Fibroblast of skin of back (primary cell): ENCODE measurements at places on chromosomes 4 and X.

DNA sequence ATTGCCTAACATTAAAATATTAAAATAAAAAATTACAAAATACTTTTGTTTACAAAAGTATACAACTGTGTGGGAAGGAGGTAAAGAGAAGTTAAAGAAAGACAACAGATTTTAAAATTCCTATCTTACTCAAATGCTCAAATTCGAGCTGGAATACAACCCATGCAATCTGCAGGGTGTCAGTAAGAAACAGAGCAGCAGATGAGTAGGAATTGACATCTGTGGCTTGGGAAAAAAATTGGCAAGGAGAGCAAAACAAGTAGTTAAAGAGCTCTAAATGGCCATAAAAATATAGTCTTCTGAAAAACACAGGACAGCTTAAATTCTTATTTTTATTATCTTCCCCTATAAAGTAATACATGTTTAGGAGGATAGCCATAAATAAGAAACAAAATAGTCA is 1609.0 kb upstream of the AGA start:
- DNase-seq, result no peak

- DNase-seq, result no peak
Measured at GRCh38 chr4:8384397-8385060, 56.0 kb downstream of the ACOX3 start.

DNA sequence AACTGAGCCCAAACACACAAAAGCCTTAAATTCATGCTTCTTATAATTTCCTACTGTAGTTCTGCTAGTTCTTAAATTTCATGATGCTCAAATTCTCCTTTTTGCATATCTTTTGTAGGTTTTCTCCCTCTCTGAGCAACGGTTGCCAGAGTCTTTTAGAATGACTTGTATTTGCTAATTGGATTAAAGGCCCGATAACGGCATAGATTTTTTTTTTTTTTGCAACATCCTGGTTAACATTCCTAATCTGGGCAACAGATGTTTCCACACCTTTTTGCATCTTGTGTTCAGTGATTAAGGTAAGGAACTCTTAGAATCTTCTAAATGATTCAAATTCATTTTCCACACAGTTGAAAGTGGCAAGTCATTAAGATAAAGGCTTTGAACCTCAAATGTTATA is 66.3 kb upstream of the ADGRG2 start:
- no peak for DNase-seq

GRCh38 chrX:19807414-19807813 is 80.0 kb downstream of the SH3KBP1 start:
- no peak for DNase-seq

- no peak for DNase-seq
Measured at GRCh38 chrX:3788494-3789233, 75.2 kb upstream of the PRKX start.

DNA sequence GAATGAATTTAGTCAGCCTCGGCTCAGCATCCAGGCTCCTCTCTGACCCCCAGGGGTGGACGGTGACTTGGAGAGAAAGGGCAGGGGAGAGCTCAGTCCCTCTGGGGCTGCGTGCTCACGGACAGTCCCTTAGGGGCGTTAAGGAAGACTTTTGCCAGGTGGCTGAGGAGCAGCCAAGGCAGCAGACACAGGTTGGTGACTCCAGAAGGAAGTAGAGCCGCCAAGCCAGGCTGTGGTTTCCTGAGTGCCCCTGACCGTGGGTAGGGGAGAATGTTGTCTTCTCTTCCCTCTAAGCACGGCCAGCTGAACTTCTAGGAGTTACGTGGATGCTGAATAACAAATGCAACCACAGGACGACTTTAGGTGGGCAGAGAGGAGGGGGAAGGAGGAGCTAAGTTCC is 91.0 kb upstream of the MTM1 start:
- DNase-seq, result no peak

DNA sequence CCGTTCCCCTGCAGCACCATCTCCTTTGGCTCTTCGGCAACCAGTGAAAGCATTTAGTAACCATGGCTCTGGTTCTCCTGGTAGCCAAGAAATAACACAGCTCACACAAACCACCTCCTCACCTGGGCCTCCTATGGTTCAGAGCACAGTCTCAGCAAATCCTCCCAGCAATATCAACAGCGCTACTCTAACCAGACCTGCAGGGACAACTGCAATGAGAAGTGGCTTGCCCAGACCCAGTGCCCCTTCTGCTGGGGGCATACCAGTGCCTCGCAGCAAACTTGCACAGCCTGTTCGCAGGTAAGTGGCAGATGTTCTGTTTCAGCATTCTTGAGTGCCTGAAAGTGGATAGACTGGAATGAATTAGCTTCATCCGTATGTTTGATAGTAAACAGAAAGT is 63.0 kb upstream of the SLC10A4 start:
- DNase-seq, result no peak

DNA sequence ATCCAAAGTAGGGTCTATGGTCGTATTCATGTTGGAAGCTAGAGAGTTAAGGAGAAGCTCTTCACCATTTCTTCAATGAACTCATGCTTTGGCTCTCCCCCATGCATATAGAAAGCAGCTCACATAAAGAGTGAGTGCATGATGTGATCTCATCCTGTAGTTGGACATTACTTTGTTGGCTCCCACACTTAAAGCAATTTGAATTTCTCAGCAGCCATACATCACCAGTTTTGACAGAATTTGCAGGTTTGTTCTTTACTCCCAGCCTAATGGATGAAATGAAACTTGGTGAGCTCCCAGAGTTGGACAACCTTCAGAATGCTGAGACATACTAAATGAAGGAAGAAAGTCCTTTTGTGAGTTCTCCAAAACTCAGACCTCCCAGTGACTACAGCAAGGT is 613.5 kb downstream of the IQCM start:
- no peak for DNase-seq

GRCh38 chr4:88390128-88390527 is 11.5 kb downstream of the HERC6 start:
- no peak for DNase-seq

- DNase-seq, result no peak
Measured at GRCh38 chrX:46635186-46635585, 61.6 kb downstream of the CHST7 start.

DNA sequence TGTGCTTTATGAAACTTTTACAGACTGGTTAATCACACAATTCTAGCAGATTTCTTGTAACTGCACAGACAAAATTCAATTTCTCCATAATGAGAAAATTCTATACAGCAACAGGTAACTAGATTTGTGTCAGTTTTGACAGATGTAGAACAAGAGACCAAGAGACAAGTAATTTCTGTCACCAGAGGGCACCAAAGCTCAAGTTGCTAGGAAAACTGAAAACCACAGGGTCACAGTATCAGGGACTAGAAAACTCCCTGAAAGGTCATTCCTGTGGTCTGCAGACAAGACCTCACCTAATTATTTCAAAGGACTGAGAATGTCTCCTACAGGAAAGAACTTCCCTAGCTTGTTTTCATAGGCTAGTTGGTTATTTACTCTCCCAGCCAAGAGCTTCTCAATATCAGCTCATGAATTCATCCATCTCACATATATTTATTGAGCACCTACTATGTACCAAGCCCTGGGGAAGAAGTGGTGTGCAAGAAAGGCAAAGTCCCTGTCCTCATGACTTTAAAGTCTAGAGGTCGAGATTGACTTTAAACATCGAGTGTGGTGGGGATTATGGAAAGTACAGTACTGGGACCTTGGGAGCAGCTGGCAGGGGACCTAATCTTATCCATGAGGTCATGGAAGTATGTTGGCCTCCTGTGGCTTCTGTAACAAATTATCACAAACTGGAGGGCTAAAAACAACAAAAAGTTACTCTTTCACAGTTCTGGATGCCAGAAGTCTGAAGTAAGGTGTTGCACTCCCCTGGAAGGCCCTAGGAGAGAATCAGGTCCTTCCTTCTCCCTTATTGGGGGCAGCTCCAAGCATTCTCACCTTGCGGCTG is 47.8 kb upstream of the SETD7 start:
- DNase-seq, result peak; percentile 72

- peak; percentile 54 for DNase-seq
Measured at GRCh38 chrX:154436374-154436982, 476 bp upstream of the GDI1 start.

GRCh38 chrX:103376118-103376978 is at the start of gene BEX3:
Gene BEX3, plus strand, starts transcription at chrX:103376538. Its CDS starts 984 bp downstream, at chrX:103377522.
- peak; percentile 51 for DNase-seq

DNA sequence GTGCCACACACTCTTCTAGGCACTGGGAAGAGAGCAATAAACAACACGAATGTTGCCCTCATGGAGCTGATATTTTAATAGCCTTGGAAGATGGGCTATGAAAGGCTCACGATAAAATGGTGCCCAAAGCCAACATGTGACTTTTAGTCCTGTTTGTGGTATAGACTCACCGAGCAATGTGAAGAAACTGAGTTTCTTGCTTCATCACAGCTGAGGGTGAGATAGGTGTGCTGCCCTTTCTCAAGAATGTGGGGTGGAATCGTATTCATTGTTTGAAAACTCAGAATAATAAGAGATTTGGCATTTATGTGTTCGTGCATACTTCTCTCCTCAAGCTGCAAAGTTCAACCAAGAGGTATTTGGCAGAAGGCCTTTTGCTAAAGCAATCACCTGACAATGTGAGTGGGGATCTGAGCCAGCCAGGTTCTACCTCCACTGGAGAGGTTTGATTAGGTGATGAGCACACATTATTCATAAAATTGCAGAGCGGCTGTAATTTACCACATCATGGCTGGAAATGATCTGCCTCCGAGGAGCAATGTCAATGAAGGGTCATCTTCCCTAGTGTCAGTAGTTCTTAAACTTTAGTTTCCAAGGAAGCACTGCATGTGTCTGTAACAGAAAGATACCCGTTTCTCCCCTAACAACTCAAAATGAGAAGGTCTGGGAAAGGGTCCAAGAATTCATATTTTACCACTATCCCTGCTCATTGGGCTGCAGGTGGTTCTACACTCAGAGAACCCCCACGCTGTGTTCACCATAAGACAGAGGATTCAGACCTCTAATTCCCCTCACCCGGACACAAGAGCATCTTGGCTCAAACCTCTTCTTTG is 41.9 kb upstream of the CBR4 start:
- DNase-seq, result no peak

DNA sequence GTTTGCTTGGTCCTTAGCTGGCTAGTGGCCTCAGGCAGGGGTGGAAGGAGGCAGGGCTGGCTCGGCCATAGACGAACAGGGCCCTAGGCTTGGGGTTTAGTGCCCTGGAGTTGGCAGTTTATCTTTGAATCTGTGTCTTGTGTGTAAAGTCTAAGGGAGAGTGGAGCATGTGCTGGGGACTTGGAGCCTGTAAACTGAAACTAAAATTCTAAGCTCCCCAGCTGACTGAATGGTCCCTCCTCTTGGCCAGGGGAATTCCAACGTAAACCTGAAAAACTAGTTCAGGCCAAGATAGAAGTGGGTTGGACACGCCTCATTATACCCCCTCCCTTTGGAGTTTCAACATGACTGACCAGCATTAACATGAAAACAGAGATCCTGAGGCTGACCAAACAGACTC is 46.1 kb upstream of the GPR78 start:
- no peak for DNase-seq

GRCh38 chr4:119000400-119000799 is 111.7 kb downstream of the SYNPO2 start:
- DNase-seq, result peak; percentile 61
